ENCODE measurements at places on chromosomes 5 and 9.

- DNase-seq: no peak
Observed at GRCh38 chr9:101126556-101126955, 98.0 kb downstream of the PLPPR1 start.

DNA sequence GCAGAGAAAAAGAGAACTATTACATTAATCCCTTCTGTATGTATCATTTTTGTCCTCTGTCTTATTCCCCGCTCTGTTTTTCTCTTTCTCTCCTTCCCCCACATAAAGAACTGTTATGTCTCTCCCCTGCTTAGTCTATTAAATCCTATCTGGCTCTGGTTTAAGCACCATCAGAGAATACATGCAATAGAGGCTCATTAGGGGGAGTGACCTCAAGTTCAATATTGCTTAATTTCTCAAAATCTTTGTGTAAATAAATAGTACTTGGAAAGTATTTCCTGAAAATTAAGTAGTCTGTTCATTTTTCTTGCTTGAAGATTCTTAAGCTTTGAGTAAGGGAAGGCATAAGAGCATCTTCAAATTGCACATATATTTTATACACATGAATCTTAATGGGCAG, 41.2 kb upstream of the FAM174A start:
- no peak for DNase-seq

- DNase-seq: no peak
Observed at GRCh38 chr9:37617161-37617560, 24.8 kb upstream of the TOMM5 start.

GRCh38 chr5:95591490-95591901, 28.4 kb upstream of the GPR150 start:
- DNase-seq: peak; percentile 64

GRCh38 chr9:5566054-5566618, 55.8 kb downstream of the PDCD1LG2 start:
- no peak for DNase-seq

- peak; percentile 96 for DNase-seq
Observed at GRCh38 chr9:120935383-120935857, 8.8 kb upstream of the TRAF1 start.

DNA sequence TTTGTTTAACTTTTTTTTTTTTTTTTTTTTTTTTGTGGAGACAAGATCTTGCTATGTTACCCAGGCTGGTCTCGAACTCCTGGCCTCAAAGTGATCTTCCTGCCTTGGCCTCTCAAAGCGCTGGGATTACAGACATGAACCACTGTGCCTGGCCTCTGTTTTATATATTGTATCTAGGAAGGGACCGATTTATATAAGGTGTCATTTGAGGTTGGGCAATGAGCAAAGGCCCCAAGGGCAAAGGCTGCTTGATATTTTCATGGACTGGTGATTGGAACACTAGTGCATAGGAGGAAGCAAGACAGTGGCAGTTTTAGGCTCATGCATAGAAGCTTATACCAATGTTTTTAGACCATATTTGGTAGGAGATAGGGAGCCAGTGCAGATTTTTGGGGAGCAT, 3.2 kb downstream of the SLC26A2 start:
- DNase-seq: no peak

DNA sequence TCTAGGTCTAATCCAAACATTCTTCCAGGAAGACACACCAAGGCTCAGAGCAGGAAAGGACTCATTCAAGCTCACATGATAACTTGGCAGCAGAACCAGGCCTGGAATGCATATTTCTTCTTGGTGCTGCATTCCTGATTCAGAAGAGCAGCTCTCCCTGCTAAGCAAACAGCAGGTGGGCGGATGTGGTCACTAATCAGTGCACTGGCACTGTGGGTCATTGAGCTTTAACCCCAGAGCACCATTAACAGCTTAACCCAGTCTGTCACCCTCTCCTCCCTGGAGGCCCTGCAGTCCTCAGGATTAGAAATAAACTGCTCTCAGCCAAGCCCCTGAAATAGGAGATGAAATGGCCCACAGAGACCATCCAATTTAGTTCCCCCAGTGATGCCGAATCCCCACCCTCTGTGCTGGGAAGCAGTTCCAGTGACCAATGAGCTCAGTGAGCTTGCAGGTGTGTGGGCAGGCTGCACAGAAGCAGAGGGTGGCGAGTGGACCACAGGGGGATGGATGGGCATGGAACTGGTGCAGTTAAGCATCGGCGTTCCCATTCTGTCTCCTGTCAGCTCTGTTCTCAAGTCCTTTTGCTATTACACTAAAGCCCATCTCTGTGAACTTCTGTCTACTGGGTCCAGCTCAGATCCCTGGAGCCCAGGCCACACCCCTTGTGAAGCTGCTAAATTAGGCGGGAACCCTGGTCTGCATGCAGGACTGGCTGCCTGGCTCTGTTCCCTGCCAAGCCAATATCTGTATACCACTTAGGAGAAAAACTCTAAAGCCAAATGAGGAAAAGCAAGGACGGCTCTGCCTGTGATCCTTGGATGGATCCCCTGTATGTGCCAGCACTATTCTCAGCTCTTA, 16.6 kb upstream of the MEGF9 start:
- DNase-seq: peak; percentile 93

DNA sequence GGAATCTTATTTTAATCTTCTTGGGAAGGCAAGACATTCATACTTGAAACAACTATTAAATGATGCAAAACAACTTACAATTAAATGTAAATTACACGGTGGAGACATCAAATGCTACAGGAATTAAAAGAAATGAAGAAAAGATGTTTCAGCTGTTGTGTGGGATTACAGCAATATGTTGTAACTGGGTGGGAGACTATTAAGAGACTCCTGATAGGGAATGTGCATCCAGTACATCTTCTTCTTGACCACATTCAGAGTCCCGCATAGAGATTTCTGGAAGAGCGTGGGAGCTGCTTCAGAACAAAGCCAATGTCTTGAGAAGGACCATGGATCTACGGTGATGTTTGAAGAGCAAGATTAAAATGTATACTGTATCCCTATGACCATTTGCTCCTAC, 199.1 kb downstream of the PDE4D start:
- DNase-seq: no peak

- DNase-seq: peak; percentile 20
Observed at GRCh38 chr9:137458194-137459151, 661 bp downstream of the NSMF start.

- no peak for DNase-seq
Observed at GRCh38 chr9:115002371-115003120, 72.2 kb upstream of the TNFSF8 start.

DNA sequence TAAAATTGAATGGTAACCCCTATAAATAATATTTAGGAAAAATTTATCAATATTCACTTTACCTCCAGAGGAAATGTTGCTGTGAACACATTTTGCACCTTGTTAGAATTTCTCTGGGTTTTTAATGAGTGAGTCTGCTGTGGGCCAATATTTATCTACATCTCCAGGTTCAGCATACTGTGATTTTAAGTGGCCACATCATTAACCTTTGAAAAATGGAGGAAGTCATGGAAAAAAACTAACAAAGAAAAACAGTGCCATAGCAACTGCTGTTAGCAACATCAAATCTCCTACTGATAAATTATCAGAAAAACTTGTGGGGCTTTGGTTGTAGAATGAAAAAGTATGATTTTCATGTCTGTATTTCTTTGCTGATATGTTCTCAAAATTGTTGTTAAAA, 55.0 kb downstream of the CD180 start:
- DNase-seq: peak; percentile 14

GRCh38 chr5:7805379-7805778, 45.6 kb downstream of the CFAP90 start:
- no peak for DNase-seq

DNA sequence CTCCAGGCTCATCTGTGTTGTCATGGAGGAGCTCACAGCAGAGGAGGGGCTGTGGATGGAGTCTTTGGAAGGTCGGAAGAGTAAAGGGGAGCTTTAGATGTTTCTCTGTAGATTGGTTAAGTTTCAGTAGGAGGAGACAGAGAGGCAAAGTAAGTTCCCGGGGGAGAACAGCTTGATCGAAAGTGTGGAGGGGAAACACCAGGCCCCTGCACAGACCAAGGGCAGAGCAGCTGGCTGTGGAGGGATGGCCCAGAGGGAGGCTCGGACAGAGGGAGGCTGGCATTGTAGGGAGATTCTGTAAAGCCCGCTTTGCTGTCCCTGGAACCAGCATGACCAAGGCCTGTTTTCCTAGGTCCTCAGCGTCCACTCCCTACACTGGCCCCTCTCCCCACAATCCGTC, 5.3 kb upstream of the OR2V2 start:
- no peak for DNase-seq

DNA sequence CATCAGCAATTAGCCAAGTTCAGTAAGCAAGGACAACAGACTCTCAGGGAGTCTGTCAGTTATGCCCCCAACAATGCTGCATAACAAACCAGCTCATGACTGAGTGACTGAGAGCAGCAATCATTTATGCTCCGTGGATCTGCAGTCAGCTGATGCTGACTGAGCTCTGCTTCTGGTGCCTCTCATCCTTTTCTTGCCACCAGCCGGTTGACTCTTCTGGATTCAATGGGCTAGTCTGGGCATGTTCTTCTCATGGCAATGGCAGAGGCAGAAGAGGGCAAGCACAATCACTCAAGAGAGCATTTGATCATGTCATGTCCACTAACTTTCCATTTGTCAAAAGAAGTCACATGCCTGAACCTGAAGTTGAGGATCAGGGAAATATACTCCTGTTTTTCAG, 157.0 kb upstream of the NTRK2 start:
- no peak for DNase-seq

- no peak for DNase-seq
Observed at GRCh38 chr5:176737746-176738636, 72.4 kb upstream of the UNC5A start.

DNA sequence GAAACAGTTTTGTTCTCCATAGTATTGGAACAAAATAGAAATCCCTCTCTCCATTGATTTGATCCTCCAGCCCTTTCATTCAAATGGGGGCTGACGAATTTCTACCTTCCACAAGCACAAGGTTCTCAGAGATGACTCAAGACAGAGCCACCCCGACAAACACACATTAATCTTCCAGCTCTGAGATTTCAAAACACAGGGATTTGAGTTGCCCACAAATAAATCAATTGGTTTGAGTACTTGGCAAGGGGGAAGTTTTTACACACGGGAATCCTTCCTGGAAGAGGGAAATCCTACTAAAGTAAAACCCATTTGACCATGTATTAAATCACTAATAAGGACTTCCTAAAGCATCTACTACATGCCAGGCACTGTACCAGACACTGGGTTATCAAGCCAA, 5.4 kb downstream of the ADRA1B start:
- DNase-seq: no peak

GRCh38 chr5:156584871-156585270, 257.9 kb downstream of the SGCD start:
- no peak for DNase-seq

- DNase-seq: no peak
Observed at GRCh38 chr5:3237276-3237868, 358.3 kb upstream of the IRX1 start.

DNA sequence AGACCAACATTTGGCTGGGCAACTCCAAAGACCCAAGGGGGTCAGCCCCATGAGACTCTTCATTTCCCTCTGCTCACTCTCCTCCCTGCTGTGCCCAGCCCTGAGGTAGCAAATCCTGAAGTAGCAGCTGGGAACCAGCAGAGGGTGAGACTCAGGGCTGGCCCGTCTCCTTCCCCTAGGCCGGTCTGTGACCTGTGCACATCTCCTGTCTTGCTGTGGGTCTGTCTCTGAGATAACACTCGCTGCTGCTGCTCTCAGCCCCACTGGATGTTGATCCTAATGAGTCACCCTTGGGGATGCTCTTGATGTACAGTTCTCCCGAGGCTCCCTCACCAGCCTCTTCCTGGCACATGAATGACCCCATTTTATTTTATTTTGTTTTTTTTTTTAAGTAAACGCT, 7.3 kb upstream of the OR2V1 start:
- DNase-seq: no peak

- peak; percentile 35 for DNase-seq
Observed at GRCh38 chr5:170225326-170226128, 7.3 kb upstream of the C5orf58 start.

GRCh38 chr5:179054036-179054785, 6.0 kb upstream of the ZNF354C start:
- DNase-seq: no peak

DNA sequence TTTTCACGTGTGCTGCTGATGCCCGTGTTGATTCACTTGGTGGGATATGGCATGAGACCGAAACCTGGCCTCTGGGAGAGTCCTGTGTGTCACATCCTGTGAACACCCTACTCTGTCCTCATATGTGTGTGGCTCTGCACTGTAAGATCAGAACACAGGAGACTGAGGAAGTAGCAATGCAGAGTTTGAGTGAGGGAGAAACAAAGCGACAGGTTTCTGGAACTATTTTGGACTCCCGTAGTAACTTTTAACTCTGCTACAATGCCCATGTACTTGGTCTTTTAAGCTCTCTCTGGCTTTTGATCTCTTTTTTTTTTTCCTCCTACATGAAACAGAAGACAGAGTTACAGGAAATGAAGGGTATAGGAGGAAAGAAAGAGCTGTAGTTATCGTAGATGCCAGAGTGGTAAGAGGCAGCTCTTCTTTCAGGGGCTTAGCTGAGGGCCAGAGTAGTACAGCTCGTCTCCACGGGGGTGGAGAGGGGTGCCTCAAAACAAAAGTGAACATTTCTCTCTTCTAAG, 26.6 kb downstream of the GRAMD2B start:
- peak; percentile 85 for DNase-seq

DNA sequence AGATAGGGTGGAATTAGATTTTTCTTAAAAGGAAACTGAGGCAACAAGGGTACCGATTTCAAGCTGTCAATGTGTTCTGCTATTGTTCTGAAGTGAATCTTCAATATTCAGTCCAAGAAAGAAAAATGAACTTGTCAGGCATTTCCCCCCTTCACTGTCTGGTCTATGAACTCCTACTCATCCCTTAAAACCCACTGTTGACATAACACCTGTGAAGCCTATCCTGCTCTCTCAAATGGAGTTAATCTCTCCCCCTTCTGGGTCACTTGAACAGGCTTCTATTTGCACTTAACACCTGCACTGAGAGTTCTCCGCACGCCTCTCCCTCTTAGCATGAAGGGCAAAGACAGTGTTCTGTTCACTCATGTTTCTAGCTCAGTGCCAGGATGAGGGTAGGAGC, 144.3 kb downstream of the CRB2 start:
- DNase-seq: no peak

- DNase-seq: peak; percentile 96
Observed at GRCh38 chr5:179559284-179560252, 9.2 kb downstream of the RUFY1 start.

- no peak for DNase-seq
Observed at GRCh38 chr9:87327575-87328125, 170.0 kb upstream of the DAPK1 start.
